HS-5 (cell line): ENCODE measurements at places on chromosomes 5 and 9.

DNA sequence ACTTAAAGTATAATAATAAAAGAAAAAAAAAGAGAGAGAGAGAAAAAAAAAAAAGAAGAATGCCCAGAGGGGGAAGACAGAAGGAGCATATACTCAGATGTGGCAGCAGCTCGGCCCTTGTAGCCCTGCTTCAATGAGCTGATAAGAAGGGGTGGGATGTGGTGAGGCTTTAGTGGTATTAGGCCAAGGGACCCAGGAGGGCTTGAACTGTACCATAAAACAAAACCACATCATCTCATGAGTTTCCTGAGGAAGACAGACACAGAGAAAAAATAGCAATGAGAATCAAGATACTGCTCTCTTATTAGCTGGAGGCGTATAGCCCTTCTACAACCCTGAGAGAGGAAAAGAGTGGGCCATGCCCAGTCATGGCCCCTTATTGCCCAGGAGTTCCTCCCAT is 72.8 kb downstream of the SLC1A1 start:
- DNase-seq = no peak

- DNase-seq = peak; percentile 99
Observed at GRCh38 chr9:115690786-115691496, 462.6 kb upstream of the PAPPA start.

DNA sequence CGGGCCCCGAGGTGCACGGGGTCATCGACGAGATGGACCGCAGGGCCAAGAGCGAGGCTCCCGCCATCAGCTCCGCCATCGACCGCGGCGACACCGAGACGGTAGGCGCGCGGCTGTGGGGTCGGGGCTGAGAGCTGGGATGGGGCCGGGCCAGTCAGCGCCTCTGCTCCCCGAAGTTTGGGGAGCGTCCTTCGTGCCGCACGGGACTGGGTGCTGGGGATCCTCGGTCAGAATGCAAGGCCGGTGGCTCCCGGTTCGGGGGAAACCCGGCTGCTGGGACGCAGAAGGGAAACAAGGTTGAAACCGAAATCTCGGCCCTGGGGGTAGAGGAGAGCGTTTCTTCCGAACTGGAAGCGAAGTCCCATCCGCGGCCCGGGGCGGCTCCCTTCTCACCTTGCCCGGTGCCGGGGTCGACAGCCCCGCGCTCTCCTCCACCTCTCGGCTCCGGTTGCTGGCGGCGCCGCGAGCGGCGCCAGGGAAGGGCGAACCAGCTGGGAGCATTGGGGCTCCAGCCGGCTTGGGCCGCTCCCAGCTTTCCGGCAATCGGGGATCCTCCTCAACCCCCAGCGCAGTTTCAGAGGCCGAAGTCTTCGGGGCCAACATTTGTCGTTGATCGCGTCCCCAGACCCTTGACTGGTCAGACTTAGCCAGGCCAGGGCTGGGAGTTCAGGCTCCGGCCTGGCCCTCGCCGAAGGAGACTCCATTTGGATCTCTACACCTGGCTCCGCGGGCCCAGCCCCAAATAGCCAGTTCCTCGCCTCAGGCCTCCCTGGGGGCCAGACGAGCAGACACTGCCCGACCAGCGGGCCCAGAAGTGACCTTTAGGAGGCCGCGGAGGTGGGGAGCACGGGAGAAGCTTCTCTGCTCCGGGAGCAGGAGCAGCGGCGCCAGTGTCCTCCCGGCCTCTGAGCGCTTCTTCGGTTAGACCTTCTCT is 1.1 kb downstream of the LHX2 start:
- no peak for DNase-seq

DNA sequence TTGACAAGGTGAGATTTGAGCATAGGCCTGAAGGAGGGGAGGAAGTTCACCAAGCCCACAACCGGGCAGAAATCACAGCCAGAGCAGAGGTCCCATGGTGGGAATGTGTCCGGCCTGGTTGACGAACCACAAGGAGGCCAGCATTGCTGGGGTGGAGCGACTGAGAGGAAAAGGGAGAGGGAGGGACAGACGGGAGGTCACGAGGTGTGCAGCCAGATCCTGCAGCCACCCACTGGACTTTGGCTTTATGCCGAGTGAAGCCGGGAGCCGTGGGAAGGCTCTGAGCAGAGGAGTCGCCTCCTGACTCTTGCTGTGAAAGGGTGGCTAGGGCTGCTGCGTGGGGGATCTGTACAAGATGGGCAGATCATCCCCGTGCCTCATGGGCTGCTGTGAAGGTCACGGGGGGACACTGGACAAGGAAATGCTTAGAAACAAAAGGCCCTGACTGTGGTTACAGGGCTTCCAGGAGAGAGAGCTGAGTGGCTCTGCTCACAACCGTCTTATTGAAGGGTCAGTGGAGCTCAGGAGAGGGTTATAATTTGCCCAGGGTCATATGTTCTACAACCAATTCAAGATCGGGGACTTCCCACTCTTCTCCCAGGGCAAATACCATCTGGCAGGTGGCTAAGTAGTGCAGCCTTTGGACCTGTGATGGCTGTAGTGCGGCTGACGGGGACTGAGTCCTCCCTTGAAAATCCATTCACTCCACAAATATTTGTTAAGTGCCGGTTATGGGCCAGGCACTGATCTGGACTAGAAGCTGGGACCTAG is 15.6 kb upstream of the CD74 start:
- DNase-seq = no peak

DNA sequence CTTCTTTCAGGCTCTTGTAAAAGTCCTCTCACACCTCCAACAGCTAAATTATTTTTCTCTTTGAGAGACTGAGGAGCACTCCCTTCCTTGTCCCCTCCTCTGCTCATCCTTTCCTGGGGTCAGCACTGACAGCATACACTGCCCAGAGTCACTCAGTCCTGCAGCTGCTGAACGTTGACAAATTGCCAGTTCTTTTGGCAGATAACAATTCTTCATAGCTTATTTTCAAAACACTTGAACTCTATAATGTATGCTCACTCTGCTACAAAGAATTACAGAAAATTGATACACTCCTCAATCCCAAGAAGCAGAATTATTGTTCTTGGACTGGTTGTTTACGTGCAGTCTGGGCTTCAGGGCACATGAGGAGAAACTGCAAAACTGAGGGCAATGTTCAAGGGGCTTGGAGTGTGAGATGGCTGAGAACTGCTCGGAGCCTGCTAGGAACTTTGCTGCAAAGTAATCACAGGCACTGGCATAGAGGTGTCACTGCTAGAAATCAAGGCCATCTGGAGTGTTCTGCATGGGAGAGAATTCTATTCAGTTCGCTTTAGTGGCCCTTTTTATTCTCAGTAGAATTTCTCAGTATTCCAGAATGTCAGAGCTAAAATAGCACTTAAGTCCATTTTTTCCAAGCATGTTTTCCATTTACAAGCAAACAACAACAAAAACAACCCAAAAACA is 96.4 kb upstream of the SPOCK1 start:
- no peak for DNase-seq

DNA sequence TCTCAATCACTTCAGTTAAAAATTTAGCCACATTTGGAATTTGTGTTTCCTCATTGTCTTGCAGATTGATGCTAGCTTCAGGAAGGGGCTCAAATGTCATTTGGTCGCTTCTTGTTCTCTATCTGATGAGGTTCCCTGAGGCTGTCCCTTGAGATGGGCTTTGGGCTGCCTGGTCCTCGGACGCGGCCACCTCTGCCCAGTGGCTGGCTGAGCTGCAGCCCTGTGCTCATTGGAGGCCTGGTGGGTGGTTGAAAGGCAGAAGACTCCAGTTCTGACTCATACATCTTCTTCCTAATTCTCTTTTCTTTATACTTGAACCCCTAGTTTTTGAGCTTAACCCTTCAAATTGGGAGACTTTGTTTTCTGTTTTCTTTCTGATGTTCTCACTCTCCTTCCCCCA is 78.8 kb upstream of the NTRK2 start:
- DNase-seq = no peak

DNA sequence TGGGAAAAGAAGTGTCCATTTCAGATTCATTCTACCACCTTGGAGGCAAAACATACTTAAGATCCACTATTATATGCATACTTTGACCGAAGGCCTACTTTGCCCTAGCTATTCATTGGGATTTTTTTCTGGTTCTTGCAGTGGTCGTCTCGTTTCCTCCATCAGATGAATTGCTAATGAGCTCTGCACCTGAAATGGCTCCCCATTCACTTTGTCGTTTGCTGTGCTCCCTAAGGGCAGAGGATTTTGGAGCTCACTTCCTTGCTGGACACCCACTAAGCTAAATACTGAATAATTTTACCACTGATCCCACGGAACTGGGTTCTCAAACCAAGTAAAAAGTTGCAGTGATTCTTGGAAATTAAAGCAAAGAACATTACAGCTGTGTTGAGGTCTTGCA is 1.9 kb downstream of the KDM3B start:
- no peak for DNase-seq

- no peak for DNase-seq
Observed at GRCh38 chr9:113542006-113542405, 78.5 kb downstream of the RGS3 start.

- DNase-seq = peak; percentile 44
Observed at GRCh38 chr5:147628058-147628895, 118.4 kb upstream of the DPYSL3 start.

DNA sequence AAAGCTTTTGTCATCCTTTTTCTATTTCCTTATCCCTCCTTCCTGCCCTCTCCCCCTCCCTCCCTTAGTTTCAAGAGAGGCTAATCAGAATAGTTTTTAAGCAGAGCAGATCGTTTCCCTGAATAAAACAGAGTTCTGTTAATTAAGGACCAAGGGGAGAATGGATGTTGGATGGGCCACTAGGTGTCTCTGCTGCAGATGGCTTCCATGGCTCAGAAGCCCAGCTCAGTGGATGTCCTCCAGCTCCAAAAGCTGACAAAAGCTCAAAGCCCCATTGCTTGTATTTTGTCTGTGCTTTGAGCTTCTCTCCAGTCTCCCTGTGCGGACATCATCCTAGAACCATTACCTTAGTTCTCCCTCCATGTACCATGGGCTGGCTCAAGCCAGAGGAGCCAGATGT is 21.0 kb upstream of the NPR3 start:
- no peak for DNase-seq

DNA sequence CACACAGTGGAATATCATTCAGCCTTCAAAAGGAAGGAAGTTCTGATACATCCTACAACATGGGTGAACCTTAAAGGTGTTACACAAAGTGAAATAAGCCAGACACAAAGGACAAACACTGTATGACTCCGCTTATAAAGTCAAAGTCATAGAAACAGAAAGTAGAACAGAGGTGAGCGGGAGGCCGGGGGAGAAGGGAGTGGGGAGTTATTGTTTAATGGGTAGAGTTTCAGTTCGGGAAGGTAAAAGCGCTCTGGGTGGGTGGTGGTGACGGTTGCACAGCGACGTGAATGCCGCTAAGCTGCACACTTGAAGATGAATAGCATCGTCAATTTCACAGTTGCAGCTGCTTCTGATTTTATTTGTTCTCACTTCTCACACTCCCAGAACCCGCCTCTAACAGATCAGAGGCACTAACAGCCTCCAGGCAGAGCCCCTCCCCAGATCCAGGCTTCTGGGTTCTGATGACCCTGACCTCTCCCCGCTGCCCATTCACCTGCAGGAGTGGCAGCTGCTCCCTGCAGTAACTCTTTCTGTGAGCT is 34.1 kb downstream of the BNIP1 start:
- DNase-seq = no peak

- DNase-seq = no peak
Observed at GRCh38 chr5:98813755-98814154, 40.3 kb downstream of the RGMB start.

- peak; percentile 96 for DNase-seq
Observed at GRCh38 chr5:158456756-158457155, 597.8 kb upstream of the CLINT1 start.

DNA sequence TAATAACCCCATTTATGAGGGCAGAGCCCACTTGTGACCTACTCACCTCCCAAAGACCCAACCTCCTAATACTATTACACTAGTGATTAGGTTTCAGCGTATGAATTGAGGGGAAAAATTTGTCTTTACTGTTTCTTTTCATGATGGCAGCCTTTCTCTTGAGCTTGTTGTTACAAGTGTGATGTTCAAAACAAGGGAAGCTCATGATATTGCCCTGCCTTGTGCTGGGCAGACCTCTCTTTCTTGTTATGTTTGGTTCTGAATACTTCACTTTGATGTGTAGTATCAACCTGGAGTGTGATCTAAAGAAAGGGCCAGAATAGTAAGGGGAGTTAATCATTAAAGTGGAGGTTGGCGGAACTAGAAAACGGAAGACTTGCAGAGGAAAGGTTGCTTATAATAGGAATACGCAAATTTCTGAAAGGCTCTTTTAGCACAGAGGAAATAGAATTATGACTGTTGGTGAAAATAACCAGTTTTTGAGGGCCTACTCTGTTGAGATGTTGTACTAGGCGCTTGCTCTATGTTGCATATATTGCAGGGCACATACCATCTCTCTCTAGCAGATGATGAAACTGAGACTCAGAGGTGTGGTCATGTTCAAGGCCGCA is 68.2 kb downstream of the MELK start:
- DNase-seq = no peak
